ENCODE measurements at places on chromosomes 13 and 19. TPM values are rescaled to one million over a fixed set of nuclear protein-coding genes. Genes with fewer than 3 reads are reported as not detected.

GRCh38 chr19:15444505-15445226 lies 5.1 kb downstream of the WIZ start:
- H3K4me3 ChIP-seq, result no peak overlapping the region
- H3K36me3 ChIP-seq, result no peaks in the 10 kb centered on the region
- peak overlapping the region; percentile 98 for H3K27ac ChIP-seq

- no peaks in the 10 kb centered on the region for H3K27me3 ChIP-seq
- H3K36me3 ChIP-seq, result no peaks in the 10 kb centered on the region
- H3K4me1 ChIP-seq, result no peaks in the 10 kb centered on the region
- no peak overlapping the region for H3K4me3 ChIP-seq
- no peak for DNase-seq
Measured at GRCh38 chr13:86269511-86269910, 470.3 kb upstream of the SLITRK6 start.

- no peaks in the 10 kb centered on the region for H3K36me3 ChIP-seq
- no peak overlapping the region for H3K27ac ChIP-seq
- no peaks in the 10 kb centered on the region for H3K4me1 ChIP-seq
Measured at GRCh38 chr13:110984381-110984780, 69.5 kb upstream of the ANKRD10 start.

DNA sequence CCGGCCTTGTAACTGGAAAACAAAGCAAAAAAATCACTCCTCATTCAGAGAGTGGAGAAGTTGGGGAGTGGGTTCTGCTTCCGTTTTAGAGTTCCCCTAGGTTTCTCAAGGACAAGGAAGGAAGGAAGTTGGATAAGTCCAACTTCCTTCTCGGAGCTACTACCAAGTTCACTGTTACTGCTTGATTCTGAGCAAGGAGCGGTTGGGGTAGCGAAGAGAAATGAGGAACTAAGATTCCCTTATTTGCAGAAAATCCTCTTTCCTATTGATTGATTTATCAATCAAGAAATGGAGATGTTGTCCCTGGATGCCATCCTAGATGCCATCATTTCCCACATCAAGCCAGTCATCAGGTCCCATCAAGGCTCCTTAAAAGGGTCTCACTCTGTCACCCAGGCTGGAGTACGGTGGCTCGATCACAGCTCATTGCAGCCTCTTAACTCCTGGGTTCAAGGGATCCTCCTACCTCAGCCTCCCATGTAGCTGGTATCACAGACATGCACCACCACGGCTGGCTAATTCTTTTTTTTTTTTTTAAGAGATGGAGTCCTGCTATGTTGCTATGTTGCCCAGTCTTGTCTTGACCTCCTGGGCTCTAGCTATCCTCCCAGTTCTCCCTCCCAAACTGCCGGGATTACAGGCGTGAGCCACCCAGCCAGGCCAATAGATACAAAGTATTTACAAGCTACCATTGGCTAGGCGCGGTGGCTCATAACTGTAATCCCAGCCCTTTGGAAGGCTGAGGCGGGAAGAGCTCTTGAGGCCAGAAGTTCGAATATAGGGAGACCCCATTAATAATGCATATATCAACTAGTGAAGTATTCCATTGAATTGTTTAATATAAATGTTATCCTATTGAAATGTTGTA lies 809 bp upstream of the B9D2 start:
- no peaks in the 10 kb centered on the region for H3K27me3 ChIP-seq
- H3K36me3 ChIP-seq, result no peaks in the 10 kb centered on the region
- H3K4me1 ChIP-seq, result peaks cover 3% of the 10 kb centered on the region
- peak overlapping the region; percentile 98 for H3K27ac ChIP-seq
- DNase-seq, result no peak
- peak overlapping the region; percentile 66 for H3K4me3 ChIP-seq

Gene TNFSF13B
- total RNA-seq, result 2.2 TPM
